ENCODE measurements at places on chromosomes 4 and X. TPM values are rescaled to one million over a fixed set of nuclear protein-coding genes. Genes with fewer than 3 reads are reported as not detected.

The GUCY1B1 gene
- 3.6 TPM for polyA plus RNA-seq

DNA sequence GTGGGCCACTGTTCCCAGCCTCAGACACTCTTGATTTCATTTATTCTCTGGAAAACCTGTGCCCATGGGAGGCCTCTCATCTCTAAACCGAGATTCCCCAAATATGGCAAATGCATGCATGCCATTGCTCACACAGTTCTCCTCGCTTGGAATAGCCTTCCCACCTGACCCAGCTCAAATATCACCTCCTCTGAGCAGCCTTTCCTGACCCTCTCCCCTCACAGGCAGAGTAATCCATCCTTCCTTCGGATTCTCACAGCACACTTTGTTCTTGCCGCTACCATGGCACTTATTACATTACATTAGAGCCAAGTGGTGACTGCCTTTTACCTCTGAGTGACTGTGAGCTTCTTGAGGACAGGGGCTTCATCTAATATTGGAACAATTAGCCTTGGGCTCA lies 209.5 kb downstream of the HS6ST2 start:
- no peak overlapping the region for H3K4me3 ChIP-seq
- H3K27me3 ChIP-seq, result no peaks in the 10 kb centered on the region
- no peaks in the 10 kb centered on the region for H3K36me3 ChIP-seq
- no peak for DNase-seq
- H3K27ac ChIP-seq, result no peak overlapping the region

The HTRA3 gene
- 2.5 TPM for polyA plus RNA-seq

The CT45A5 gene
- not detected for polyA plus RNA-seq

The GRIA3 gene
- polyA plus RNA-seq, result 0.20 TPM
